ENCODE measurements at places on chromosomes 5 and 9.

DNA sequence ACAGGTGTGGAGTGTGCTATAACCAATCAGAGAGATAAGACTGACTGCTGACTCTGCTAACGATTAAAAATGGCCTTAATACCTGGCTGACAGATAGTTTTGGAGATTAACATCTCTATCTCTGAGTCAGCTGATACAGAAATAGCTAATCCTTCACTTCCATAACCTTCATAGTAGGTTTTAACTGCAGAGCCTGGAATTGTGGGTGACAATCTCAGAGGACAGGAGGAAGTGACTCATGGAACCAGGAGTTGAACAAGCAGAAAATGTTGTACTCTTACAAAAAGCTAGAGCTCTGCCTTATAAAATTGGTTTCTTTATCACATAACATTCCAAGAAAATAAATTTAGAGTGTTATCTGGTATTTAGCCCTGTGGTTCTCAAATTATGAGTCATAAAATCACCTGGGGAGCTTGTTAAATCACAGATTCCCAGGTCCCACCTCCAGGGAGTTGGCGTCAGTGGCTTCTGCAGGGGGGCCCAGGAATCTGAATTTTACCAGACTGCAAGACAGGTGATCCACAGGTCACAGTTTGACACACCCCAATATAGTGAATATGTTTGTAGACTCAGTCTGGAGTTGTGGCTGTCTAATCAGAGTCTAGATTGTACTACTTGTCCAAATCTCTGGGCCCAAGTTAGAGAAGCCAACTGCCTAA is 44.4 kb upstream of the AFAP1L1 start:
- DNase-seq = no peak

GRCh38 chr5:15105799-15106393 is 234.3 kb upstream of the ANKH start:
- peak; percentile 56 for DNase-seq

DNA sequence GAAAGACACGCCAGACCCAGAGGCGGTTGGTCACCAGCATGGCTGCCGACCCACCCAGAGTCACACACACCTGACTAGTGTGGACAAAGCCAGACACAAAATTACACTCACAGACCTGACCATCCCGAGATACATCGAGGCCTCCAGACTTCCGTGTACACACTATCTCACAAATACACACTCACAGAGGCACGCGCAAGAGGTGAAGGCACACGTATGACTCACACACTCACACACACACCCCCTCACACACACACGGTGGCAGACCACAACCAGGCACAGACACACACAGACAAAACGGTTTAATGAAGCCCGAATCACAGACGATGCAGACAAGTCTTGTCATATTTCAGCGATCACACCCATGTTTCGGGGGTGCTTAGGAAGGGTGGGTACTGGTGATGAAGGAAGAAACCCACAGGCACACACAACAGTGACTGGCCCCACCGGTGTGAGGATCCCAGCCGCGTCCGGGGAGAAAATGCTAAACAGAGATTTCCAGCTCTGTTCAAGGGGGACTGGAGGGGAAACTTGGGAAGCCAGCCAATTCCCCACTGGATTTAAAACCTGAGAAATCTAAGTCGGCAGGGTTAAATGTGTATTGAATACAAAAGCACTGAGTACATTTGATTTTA is 51.3 kb downstream of the CRB2 start:
- no peak for DNase-seq

DNA sequence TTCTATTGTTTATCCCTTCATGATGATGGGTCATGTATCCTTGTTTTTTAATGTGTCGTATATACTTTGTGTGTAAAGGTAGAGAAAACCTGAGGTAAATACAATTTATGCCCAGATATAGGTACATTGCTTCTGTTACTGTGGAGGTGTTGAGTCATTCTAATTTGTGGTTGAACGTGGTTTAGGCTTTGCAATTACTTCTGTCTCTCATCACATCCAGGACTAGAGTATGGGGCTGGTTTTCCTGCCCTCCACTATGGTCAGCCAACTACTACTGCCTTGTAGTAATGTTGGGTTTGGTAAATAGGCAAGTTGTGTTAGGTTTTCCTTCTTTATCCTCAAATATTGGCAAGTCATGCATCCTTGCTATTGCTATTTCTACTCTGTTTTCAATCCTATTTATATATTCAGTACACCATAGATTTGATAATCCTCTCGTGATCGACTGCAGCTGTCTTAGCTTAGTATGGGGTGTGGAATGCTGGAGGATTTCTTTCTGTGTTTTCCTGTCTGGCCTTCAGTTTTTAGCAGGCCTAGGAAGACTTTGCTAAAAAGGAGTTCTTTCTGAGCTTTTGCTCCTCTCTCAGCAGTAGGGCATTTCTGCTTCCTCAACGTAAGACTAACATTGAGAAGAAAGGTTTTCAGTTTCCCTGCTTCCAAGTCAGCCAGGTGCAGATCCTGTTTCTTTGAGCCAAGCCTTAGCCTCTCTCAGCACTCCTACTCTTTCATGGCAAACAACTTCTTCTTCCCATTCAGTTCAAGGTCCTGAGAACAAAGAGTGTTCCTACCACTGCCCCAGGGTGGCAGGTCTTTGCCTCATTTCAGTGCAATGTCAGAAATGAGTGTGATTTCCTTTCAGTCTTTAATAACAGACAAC is 844.4 kb upstream of the CDH18 start:
- DNase-seq = no peak

DNA sequence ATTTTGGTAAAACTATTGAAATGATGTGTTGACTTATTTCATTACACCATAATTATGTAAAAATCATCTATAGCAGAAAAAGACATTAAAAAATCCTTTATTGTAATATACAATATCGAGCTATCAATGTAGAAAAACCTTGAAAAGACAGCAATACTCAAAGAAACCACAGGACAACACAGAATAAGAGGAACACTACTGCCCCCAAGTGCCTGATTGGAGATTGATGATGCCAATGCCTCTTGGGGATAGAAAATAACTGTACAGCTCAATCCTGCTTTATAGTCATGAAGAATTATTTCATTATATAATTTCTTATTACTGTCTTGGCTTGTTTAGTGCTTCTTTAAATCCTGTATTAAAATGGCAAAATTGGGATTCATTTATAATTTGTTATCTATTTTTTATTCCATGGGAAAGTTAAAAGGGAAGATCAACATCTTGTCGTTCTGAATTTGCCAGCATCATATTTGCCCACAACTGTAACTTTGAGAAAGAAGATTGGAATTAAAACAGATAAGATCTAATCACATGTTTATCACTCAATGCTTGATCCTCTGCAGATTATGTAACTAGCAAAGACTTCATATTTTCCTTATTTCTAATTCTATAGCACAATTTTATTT is 337.5 kb downstream of the CDH9 start:
- peak; percentile 41 for DNase-seq

DNA sequence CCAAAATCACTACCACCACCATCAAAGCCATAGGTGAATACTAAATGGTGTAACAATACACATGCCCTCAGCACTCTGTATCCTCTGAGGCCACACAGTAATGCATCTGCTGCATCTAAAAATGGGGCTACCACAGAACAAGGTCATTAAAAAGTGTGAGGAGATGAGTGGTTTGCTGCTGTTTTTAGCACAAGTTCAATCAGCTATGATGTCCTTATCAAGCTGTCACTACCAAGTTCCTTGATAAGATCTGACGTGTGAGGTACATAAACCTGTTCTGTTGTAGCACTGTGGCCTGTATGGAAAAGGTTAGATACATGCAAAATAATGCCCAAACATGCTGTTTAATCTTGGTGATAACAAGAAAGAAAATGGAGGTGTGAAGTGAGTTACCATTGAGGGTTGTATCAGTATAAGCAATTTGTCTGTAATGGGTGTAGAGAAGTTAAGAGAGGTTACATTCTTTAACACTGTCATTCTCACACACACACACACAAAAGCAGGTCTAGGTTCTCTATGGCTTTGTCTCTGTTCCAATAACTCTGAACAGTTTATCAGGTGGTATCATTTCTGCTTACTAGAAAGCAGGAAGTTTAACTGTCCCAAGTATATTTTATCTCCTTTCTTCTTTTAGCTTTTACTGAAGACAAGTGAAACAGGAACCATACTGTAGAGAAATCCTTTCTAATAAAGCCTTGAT is 252.9 kb downstream of the CWC27 start:
- peak; percentile 23 for DNase-seq

Measured in Jurkat, Clone E6-1 (cell line).